A549 treated with AZD2906 at 1 μM for 4 hours (cell line): ENCODE measurements at places on chromosomes 11 and 22. TPM values are rescaled to one million over a fixed set of nuclear protein-coding genes. Genes with fewer than 3 reads are reported as not detected.

The OOSP3 gene
- total RNA-seq = 0.11 TPM in 1 of 5 replicates, not detected in the others

The HORMAD2 gene
- not detected in 5 replicates for total RNA-seq

The P2RX3 gene
- 0.09 to 0.37 TPM (median 0.14 TPM) in 4 of 5 replicates, not detected in the other for total RNA-seq

The NUCB2 gene
- 27.4 to 30.3 TPM (median 28.9 TPM) in 5 replicates for total RNA-seq

The JAML gene
- total RNA-seq = not detected in 5 replicates

The MMP13 gene
- total RNA-seq = 0.04 to 0.08 TPM in 2 of 5 replicates, not detected in the others

The API5 gene
- 59.8 to 86.0 TPM (median 67.5 TPM) in 5 replicates for total RNA-seq

The UBQLN3 gene
- total RNA-seq = not detected in 5 replicates

The PHETA2 gene
- not detected in 5 replicates for total RNA-seq

The PKDREJ gene
- not detected in 5 replicates for total RNA-seq

The BIK gene
- total RNA-seq = 1.7 to 2.5 TPM (median 2.0 TPM) in 5 replicates

The OMP gene
- total RNA-seq = not detected in 5 replicates

The C22orf15 gene
- not detected in 5 replicates for total RNA-seq

The LGR4 gene
- total RNA-seq = 31.7 to 40.0 TPM (median 37.5 TPM) in 5 replicates

The KCNQ1OT1 gene
- 0.04 to 0.08 TPM (median 0.05 TPM) in 5 replicates for total RNA-seq

The EXPH5 gene
- total RNA-seq = 0.03 to 0.06 TPM (median 0.05 TPM) in 5 replicates

The OR5F1 gene
- total RNA-seq = not detected in 5 replicates

The KREMEN1 gene
- total RNA-seq = 3.4 to 4.8 TPM (median 4.5 TPM) in 5 replicates

The TMEM86A gene
- total RNA-seq = 0.18 to 0.38 TPM (median 0.32 TPM) in 5 replicates

The SYCE3 gene
- 0.22 to 0.37 TPM (median 0.29 TPM) in 3 of 5 replicates, not detected in the others for total RNA-seq

The APOBEC3A gene
- 0.10 TPM in 1 of 5 replicates, not detected in the others for total RNA-seq
